8988T (cell line): ENCODE measurements at places on chromosomes 5 and 9.

GRCh38 chr5:959581-960531, 48.7 kb upstream of the NKD2 start:
- DNase-seq, result no peak

DNA sequence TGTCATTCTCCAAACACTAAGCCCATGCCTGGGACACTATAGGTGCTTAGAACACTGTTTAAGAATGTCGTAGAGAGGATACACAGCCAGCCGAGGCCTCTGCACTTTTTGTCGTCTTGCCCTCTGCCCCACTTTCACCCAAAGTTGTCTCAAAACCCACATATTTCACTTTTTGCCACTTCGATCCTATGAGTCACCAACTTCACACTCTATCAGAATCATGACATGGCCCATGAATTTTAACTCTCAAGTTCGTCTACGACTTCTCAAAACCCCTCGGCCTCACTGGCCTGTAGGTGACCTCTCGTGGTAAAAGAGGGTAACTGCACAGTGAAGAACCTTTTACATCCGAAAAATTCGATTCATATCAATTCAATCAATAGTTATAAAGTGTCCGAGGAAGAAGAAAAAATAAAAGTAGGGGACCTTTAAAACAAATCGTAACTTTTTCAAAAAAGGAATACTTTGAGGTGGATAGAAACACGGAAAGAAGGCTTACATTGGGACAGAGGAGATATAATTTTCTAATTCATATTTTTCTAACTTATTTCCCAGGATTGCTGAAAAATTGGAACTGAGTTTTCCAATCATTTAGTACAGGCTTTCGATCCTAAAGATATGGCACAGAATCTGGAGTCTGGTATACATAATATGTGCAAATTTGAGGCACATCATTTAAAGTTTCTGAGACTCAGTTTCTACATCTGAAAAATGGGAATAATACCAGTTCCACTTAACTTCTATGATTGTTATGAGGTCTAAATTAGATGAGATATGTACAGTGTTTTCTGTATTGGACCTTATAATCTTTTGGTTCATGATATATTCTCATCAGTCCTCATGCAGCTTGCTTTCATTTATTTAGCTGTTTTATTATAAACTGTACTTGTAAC, 122.6 kb downstream of the APBA1 start:
- no peak for DNase-seq

DNA sequence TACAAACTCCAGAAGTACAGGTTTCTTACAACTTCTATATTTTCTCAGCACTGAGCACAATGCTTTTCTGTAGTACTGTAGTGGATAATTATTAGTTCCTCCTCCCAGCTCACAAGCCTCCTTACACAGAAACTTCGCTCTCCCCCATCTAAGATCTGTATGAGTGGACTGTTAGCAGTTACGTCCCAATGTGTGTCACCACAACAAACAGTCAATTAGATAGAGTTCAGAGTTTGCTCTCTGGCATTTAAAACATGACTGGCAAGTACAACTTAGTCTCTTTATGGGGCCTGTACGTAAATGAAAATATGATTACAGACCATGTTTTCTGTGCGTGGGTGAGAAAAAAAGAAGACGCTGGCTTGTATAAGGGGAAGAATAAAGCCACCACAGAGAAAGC, 631.4 kb upstream of the DMAC1 start:
- no peak for DNase-seq

GRCh38 chr5:53575831-53576230, 15.4 kb downstream of the NDUFS4 start:
- no peak for DNase-seq

DNA sequence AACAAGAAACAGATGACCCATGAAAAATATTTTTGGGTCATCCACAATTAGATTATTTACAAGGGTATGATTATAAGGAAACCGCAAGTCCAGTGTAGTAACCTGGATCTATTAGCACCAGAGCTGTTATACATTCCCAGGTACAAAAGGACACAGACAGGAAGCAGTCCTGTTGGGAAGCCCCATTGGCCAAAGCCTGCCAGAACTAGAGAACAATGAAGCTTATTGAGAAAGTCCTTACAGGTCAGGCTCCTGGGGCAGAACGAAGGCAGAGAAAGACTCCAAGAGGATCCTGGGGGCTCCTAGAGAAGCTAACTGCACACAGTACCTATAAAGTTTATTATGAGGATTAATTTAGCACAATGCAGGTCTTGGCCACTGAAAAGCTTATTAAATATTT, 169.9 kb downstream of the PARP8 start:
- DNase-seq, result no peak

DNA sequence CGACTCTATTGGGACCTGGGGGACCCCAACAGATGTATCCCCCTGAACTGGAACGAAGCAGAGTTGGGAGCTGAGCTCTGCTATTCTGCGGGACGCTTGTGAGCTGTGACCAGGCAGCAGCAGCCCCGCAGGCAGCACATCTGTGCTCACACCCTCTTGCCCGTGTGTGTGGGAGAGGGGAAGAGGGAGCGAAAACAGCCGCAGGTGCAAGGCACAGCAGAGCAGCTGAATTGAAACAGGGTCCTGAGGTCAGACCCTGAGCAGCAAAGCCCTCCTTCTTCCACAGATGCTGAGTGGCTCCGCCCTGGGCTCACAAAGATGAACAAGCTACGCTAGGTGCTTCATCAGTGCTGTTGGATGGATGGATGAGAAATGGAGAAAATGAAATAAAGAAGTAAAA, 198.7 kb downstream of the HSPA4 start:
- DNase-seq, result no peak

DNA sequence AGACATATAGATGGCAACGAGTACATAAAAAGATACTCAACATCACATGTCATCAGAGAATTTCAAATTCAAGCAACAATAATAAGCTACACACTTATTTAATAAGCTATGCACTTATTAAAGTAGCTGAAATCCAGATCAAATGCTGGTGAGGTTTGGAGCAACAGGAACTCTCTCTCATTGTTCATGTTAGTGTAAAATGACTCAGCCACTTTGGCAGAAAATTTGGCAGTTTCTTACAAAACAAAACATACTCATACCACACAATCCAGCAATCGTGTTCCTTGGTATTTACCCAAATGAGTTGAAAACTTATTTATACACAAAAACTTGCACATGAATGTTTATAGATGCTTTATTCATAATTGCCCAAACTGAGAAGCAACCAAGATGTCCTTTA, 131.5 kb upstream of the NFIL3 start:
- no peak for DNase-seq

DNA sequence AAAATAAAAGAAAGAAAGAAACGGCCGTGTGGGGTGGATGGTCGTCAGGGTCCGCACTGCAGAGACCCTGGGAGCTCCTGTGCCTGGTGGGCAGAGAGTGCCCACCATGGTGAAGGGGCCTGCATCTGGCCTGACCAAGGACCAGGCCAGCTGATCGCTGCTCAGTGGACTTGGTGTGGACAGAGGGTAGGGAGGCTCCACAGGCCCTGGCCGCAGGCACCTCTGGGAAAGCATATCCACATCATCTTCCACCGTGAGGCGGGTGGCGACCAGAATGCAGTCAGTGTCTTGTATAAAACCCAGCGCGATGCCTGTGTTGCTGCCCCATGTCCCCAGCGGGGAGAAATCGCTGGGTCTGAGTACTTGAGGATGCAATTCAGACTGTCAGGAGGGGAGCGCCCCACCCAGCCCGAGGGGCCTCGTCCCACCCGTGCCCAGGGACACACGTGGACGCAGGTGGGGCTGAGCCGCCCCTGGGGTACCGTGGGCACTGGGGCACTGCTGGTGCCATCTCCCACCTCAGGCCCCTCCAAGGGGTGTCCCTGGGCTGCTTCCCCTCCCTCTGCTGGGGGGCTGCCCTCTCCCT, 27.8 kb upstream of the SLC6A19 start:
- no peak for DNase-seq

- no peak for DNase-seq
These were observed 50.4 kb upstream of the FAM170A start for GRCh38 chr5:119578937-119579336.

- no peak for DNase-seq
These were observed 34.3 kb downstream of the EPB41L4B start for GRCh38 chr9:109286571-109286977.

- no peak for DNase-seq
These were observed 359.8 kb upstream of the ZNF608 start for GRCh38 chr5:125106271-125106670.

- no peak for DNase-seq
These were observed 54.3 kb downstream of the TRIP13 start for GRCh38 chr5:946720-947625.

GRCh38 chr9:90296539-90296938, 346.1 kb downstream of the DIRAS2 start:
- no peak for DNase-seq

DNA sequence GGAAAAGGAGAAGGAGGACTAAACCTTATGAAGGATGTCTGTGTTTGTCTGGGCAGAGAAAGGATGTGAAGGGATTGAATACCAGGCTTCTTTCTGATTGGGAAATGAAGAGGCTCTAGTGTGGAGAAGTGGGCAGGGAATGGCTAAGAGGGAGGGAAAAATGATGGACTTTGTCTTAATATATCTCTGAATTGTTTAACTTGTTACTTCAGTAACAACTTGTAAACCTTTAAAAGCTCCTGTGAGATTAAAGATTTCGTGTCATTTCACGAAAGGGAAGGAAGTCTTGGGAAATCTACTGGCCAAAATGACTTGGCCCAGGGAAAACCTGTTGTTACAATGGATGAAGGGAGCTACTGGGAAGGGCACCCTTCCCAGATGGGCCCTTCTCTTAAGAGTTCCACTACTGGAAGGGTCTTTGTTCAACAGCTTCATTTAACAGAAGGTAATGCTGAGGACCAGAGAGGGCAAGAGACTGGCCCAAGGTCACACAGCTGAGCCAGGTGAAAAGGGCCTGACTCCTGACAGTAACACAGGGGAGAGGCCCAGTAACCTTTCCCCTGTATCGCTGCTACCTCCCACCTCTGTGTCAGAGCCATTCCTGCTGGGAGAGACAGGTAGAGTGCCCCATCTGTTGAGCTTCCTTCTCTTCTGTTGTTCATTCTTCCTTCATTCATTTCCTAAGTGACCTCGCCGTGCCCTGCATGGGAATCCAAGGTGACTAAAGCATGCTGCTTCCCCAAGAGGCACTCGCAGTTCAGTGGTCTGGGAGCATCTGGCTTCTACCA, 5.1 kb upstream of the TCOF1 start:
- no peak for DNase-seq

GRCh38 chr9:121876658-121877271, 216.3 kb downstream of the TTLL11 start:
- DNase-seq, result no peak

- DNase-seq, result no peak
These were observed 104.3 kb downstream of the NFIB start for GRCh38 chr9:14209399-14210345.

DNA sequence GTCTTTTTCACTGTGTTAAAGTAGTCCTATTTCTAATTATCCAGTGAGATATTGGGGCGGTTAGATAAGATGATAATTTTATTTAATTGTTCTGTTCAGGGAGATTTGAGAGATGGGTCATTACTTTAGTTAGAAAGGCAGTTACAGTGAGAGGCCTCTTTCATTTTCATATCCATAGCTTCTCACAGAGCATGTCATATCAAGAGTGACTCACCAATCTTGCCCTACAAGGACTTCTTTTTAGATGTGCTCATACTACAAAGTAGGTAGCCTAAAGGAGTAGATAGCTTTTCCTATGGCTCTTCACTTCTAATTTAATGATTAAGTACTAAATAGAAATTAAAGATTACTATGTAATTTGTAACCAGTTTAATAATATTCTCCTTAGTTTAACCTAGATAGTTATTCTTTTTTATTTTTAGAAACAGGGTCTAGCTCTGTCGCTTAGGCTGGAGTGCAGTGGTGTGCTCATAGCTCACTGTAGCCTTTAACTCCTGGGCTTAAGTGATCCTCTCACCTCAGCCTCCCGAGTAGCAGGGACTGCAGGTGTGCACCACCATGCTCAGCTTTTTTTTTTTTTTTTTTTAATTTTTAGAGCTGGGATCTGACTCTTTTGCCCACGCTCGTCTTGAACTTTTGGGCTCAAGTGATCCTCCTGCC, 71.0 kb downstream of the FER start:
- no peak for DNase-seq

DNA sequence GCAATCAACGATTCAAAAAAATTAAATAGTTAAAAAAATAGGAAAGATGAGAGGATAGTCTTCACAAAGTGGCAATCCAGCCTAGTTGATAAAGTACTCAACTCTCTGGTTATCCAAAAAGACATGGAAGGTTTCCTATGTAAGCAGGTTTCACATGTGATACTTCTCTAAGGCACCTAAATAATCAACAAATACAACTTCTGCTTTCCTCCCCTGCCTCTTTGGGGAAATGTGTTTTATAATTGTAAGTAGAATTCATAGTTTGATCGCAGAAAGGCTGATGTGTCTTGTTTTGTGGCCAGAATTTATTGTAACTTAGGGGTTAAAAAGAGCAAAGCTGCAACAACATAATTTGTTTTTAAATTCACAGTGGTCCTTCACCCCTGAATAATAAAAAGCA, 855.5 kb upstream of the DMAC1 start:
- DNase-seq, result no peak

DNA sequence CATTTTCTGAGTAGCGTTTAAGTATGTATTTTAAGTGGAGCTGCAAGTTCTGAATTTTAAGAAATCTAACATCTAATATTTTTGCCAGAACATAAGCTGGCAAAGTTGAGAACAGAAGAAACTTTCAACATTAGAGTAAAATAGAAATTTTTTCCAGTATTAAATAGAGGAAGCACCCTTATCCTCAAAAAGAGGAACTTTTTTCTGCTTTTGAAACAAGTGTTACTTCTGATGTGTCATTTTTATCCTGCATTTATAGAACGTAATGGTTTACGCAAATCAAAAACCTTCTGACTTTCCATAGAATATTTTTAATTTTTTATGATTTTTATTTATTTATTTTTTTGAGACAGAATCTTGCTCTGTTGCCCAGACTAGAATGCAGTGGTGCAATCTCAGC, 21.8 kb downstream of the ZBED3 start:
- DNase-seq, result no peak

- no peak for DNase-seq
These were observed 68.9 kb upstream of the ANKRD55 start for GRCh38 chr5:56302027-56302426.

GRCh38 chr5:120544043-120544442, 79.9 kb downstream of the PRR16 start:
- no peak for DNase-seq

GRCh38 chr9:36450110-36450732, 50.2 kb upstream of the RNF38 start:
- no peak for DNase-seq

- peak; percentile 15 for DNase-seq
These were observed 49.2 kb downstream of the EQTN start for GRCh38 chr9:27247756-27248155.

- DNase-seq, result peak; percentile 89
These were observed 258.1 kb upstream of the NFIL3 start for GRCh38 chr9:91681461-91682305.

DNA sequence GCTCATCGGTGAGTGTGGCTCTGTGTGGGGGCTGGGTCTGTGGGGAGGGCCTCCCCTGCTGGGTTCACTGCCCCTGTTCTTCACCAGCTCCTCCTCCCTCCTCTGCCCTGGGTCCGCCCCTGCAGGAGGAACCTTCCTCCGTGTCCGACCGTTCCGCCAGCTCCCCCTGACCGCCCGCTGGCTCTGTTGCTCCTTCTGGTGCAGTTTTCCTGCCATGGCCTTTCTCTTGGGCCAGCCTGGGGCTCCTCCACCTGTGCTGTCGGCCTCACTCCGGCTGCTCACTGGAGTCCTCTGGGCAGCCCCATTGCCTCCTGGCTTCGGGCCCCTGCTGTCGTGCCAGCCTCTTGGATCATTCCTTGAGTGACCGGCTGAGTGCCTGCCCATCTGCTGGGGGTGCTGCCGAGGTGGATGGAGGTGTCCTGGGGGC, 12.3 kb downstream of the RNU6ATAC start:
- no peak for DNase-seq
